ENCODE measurements at places on chromosomes 5 and 9.

- H3K4me1 ChIP-seq, result peaks cover 15% of the 10 kb centered on the region
- H3K4me3 ChIP-seq, result no peak overlapping the region
- DNase-seq, result no peak
Observed at GRCh38 chr5:126358525-126358924, 64.7 kb upstream of the GRAMD2B start.

- H3K27me3 ChIP-seq, result no peaks in the 10 kb centered on the region
- peaks cover 19% of the 10 kb centered on the region for H3K4me1 ChIP-seq
- H3K27ac ChIP-seq, result no peak overlapping the region
- no peak for DNase-seq
- no peaks in the 10 kb centered on the region for H3K36me3 ChIP-seq
- H3K4me3 ChIP-seq, result no peak overlapping the region
Observed at GRCh38 chr5:173714551-173715428, 98.3 kb upstream of the BOD1 start.

DNA sequence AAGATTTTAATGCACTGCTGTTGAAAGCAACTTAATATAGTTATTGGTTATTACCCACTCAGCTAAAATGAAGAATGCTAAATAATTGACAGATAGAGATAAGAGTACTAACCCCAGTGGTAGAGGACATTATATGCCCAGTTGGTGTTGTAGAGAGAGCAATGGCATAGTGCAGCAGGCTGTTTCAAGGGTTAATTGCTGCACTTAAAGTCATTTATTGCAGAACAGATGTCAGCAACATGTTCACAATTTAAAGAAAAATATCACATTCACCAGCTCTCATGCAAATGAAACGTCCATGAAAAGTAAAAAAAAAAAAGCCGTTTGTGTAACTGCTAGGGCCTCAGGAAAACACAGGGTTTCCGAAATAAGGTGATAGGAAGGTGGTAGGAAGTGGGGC, 254.6 kb downstream of the MTRR start:
- H3K4me3 ChIP-seq, result no peak overlapping the region
- H3K4me1 ChIP-seq, result no peaks in the 10 kb centered on the region
- no peak for DNase-seq
- H3K27ac ChIP-seq, result no peak overlapping the region

DNA sequence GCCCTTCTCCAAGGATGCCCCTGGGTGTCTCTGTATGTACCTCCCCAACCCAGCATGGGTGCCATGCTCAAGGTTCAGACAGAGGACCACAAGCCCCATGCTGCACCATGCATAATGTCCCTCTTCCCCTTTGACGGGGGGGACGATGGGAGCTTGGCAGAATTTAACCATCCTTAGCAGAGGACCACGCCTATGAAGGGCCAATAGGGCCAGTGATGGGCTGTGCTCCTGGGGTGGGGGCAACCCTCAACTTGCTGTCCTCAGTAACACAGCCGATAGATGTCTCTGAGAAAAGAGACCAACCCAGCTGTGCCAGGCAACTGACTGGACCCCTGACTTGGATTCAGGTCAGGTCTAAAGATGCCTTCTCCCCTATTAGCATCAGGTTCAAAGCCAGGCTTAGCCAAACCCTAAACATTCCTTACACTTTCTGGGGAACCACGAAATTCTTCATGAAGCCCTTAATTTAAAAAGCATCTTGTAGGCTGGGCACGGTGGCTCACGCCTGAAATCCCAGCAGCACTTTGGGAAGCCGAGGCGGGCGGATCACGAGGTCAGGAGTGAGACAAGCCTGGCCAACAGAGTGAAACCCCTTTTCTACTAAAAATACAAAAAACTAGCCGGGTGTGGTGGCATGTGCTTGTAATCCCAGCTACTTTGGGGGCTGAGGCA, 20.7 kb upstream of the JADE2 start:
- H3K27me3 ChIP-seq, result no peaks in the 10 kb centered on the region
- peaks cover 34% of the 10 kb centered on the region for H3K4me1 ChIP-seq
- no peaks in the 10 kb centered on the region for H3K36me3 ChIP-seq

DNA sequence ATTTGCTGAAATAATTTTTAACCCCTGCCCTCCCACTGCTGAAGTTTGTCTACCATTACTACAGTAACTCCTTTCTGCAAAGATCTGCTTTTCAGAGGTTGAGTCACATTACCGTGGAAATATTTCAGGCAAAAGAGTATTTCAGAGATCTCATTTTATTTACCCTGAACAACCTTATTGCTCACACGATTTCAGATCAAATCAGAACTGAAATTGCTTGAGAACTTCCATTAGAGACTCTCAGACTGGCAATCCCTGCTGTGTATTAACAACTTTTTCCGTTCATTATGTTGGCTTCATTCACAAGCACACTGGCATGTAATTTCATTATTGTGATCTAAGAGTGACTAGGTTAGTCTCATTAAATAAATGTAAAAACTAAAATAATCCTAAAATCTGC, 16.1 kb downstream of the NR6A1 start:
- no peaks in the 10 kb centered on the region for H3K27me3 ChIP-seq
- no peak overlapping the region for H3K27ac ChIP-seq
- no peak for DNase-seq
- no peaks in the 10 kb centered on the region for H3K36me3 ChIP-seq
- peaks cover 84% of the 10 kb centered on the region for H3K4me1 ChIP-seq

GRCh38 chr5:134976841-134977240, 9.1 kb downstream of the CATSPER3 start:
- H3K27ac ChIP-seq, result no peak overlapping the region
- no peaks in the 10 kb centered on the region for H3K4me1 ChIP-seq
- H3K36me3 ChIP-seq, result peaks cover 52% of the 10 kb centered on the region
- DNase-seq, result no peak

- peaks cover 54% of the 10 kb centered on the region for H3K4me1 ChIP-seq
- H3K27me3 ChIP-seq, result no peaks in the 10 kb centered on the region
- peak overlapping the region; percentile 83 for H3K4me3 ChIP-seq
Observed at GRCh38 chr5:176542135-176542595, 5.0 kb upstream of the RNF44 start.

GRCh38 chr5:148163345-148163744, 5.0 kb upstream of the SPINK14 start:
- H3K36me3 ChIP-seq, result no peaks in the 10 kb centered on the region
- H3K27ac ChIP-seq, result no peak overlapping the region
- H3K4me1 ChIP-seq, result no peaks in the 10 kb centered on the region
- no peaks in the 10 kb centered on the region for H3K27me3 ChIP-seq
- DNase-seq, result peak; percentile 18

DNA sequence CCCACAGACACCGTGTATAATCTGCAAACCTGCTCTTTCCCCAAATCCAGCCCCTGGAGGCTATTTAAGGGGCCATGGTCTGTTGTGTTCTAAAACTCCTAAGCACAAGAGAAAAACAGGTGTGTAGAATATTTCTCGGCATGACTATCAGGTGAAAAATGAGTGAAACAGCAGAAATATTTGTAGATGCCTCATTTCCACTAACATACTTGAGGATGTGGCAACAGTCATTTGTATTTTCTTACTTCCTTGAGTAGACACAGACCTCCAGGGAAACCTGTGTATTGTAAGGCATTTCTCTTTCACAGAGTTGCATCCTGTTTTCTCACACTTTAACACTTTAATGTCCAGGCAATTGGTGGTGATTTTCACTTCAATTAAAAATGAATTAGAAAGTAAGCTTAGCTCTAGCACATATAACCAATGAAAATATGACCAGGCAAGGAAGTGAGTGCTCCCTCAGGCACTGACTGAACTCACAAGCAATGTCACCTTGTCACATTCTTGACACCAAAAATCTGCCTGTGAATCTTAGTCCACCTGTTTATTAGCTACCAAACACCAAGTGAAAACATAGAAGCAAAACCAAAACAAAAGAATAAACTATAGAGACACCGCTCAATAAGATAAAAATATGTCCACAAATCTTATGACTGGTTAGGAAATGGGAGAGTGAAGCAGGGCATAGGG, 64.4 kb downstream of the DIRAS2 start:
- H3K27me3 ChIP-seq, result no peaks in the 10 kb centered on the region
- no peaks in the 10 kb centered on the region for H3K36me3 ChIP-seq

DNA sequence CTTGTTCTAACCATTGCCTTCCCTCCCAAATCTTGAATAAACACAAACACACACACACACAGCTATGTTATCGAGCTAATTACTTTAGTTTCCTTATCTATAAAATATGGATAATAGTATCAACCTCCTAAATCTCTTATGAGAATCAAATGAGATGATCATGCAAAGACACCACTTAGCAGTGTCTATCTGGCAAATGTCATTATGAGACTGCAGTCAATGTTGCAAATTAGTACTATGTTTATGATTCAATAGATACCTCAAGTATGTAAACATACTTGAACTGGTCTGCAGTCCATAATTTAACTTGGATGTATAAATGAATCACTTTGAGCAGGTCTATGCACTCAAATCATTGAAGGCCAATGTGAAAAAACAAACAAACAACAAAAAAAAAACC, 22.2 kb upstream of the ERAP2 start:
- H3K27me3 ChIP-seq, result no peaks in the 10 kb centered on the region
- H3K27ac ChIP-seq, result no peak overlapping the region
- no peak for DNase-seq
- H3K36me3 ChIP-seq, result peaks cover under 1% of the 10 kb centered on the region
- peaks cover 2% of the 10 kb centered on the region for H3K4me1 ChIP-seq

DNA sequence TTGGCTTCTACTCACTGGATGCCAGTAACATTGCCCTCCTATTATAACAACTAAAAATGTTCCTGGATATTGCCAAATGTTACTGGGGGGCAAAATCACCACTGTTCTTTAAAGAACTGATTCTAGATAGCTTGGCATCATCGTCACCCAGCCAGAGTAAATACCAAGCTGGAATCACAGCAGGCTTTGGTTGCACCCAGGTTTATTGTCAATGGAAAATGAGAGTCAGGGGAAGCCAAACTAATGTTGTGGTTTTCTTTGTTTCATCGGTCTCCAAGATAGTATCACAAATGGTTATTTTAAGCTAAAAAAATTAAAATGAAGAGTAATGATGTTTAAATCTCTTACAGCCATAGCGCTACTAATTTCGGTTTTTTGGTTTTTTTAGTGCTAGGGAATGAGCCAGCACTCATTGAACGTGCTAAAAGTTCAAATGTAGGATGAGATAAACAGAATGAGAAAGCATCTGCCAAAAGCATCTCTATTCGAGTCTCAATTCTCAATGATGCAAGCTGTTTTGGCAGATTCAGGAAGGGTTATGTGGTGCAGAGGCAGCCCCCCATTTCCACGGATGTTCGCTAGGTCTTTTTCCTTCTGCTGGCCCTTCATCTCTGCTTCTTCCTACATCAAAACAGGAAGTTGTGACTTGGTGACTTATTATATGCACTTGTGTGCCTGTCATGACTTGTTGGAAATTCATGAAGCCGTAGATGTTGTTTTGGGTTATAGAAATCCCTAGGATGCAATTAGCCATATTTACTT, 558.0 kb downstream of the EBF1 start:
- no peak for DNase-seq
- H3K4me3 ChIP-seq, result no peak overlapping the region
- H3K27me3 ChIP-seq, result no peaks in the 10 kb centered on the region
- no peak overlapping the region for H3K27ac ChIP-seq
- H3K4me1 ChIP-seq, result peaks cover 27% of the 10 kb centered on the region

DNA sequence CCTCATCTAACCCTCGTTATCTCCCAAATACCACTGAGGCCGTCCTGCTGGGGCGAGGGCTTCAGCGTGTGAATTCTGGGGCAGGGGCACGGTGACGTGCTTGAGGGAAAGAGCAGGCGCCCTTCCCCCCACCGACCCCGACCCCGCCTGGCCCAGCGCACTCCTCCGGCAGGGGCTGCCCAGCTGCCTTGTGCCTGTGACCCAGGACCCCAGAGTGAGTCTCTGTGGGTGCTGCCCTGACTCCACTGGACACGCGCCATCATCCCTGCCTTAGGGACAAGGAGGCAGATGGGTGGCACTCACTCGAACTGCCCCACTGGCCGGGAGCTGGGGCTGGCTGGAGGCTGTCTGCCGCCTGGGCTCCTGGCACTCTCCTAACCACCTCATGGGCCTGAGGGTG, 136.2 kb upstream of the LPCAT1 start:
- H3K4me1 ChIP-seq, result peaks cover 7% of the 10 kb centered on the region
- H3K27me3 ChIP-seq, result no peaks in the 10 kb centered on the region
- no peak overlapping the region for H3K27ac ChIP-seq
- no peaks in the 10 kb centered on the region for H3K36me3 ChIP-seq

GRCh38 chr5:90898326-90899013, 339.9 kb downstream of the ADGRV1 start:
- no peaks in the 10 kb centered on the region for H3K27me3 ChIP-seq
- no peak for DNase-seq
- H3K4me1 ChIP-seq, result peaks cover 14% of the 10 kb centered on the region

- H3K27me3 ChIP-seq, result peaks cover 5% of the 10 kb centered on the region
- peaks cover 7% of the 10 kb centered on the region for H3K4me1 ChIP-seq
- no peak overlapping the region for H3K27ac ChIP-seq
- peak; percentile 41 for DNase-seq
Observed at GRCh38 chr5:135174315-135175096, 140.5 kb upstream of the PITX1 start.

GRCh38 chr9:73154722-73155121, 3.1 kb downstream of the ANXA1 start:
- DNase-seq, result no peak
- no peaks in the 10 kb centered on the region for H3K27me3 ChIP-seq
- no peak overlapping the region for H3K27ac ChIP-seq
- H3K4me1 ChIP-seq, result peaks cover 59% of the 10 kb centered on the region
- no peaks in the 10 kb centered on the region for H3K36me3 ChIP-seq
- H3K4me3 ChIP-seq, result no peak overlapping the region

DNA sequence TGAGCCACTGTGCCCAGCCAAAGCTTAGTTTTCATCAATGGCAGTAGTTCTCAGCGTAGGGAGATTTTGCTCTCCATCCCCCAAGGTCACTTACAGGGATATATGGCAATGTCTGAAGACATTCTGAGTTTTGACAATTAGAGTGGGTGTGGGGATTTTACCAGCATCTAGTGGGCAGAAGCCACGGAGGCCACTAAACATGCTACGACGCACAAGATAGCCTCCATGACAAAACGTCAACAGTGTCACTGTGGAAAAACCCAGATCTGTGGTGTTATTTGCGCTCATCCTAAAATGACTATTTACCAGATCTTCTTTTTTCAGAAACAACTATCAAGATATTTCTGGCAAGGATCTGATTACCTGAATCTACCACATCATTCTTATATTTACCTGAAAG, 68.2 kb downstream of the CDC14B start:
- H3K27me3 ChIP-seq, result no peaks in the 10 kb centered on the region
- peaks cover 9% of the 10 kb centered on the region for H3K36me3 ChIP-seq
- peaks cover 8% of the 10 kb centered on the region for H3K4me1 ChIP-seq
- peak overlapping the region; percentile 23 for H3K27ac ChIP-seq
- no peak for DNase-seq
